ENCODE measurements at places on chromosomes 2 and 18. TPM values are rescaled to one million over a fixed set of nuclear protein-coding genes. Genes with fewer than 3 reads are reported as not detected.

The SLC16A14 gene
- total RNA-seq = 5.6 TPM

- no peak for DNase-seq
These were observed 676.5 kb upstream of the FSHR start for GRCh38 chr2:49830846-49831245.

GRCh38 chr2:225735844-225736243, 336.3 kb downstream of the NYAP2 start:
- DNase-seq = peak; percentile 91

- no peak for DNase-seq
These were observed 269.0 kb upstream of the SLC39A10 start for GRCh38 chr2:195388028-195388427.

DNA sequence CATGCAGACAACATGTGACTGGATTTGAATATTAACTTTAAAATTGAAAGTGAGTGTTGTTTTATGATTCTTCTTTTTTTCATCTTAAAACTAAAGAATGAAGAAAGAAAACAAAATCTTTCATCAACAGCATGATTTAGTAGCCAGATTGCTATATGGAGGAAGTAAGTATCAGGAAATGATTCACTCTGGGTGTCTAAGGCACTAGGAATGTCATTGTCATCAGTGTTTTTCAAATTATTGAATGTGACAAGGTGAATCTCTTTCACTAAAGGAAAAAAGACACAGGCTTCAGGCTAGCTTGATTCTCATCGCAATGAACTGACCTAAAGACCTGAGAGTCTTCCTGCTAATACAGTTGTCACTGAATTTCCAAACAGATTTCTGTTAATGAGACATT, 430.1 kb downstream of the FBXO15 start:
- DNase-seq = no peak

GRCh38 chr2:23485841-23486683, 101.1 kb downstream of the KLHL29 start:
- no peak for DNase-seq

DNA sequence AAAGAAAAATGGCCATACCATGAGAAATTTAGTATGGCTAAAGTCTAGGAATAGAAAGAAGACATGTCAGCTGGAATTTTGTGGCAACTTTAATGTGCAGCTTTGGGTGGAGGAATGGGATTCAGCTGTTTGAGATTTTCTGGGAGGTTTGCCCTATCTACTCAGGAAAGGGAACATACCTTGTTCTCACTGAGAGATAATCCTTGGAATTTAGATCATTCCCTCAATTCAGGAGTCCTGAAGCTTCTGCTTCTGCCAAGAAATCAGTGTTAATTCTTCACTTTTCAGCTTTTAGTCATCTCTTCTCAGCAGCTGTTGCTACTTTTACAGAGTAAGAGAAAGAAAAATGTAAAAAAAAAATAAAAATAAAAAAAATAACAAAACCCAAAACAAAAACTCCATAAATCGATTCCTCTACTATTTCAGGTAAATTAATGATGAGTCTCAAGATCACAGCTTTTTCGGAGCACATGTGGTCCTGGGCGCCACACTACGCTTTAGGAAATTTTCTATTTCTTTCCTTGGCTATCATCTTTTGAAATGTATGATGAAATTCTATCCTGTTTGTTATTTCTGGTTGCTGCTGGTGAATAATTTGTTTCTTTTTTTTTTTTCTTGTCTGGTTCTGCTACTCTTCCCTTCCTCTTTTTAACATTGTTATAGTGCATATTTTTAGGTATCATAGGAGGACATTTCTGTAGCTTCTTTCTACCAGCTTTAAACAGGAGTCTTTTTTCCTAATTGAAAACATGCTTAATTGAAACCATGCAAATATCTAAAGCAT, 18.9 kb upstream of the BAZ2B start:
- DNase-seq = no peak

GRCh38 chr18:62729487-62730386, 14.4 kb downstream of the PHLPP1 start:
- DNase-seq = no peak

All from fibroblast of lung (primary cell).